ENCODE measurements at places on chromosomes 6 and 20.

GRCh38 chr6:79040083-79040482 is 38.0 kb downstream of the PHIP start:
- peak; percentile 52 for DNase-seq

DNA sequence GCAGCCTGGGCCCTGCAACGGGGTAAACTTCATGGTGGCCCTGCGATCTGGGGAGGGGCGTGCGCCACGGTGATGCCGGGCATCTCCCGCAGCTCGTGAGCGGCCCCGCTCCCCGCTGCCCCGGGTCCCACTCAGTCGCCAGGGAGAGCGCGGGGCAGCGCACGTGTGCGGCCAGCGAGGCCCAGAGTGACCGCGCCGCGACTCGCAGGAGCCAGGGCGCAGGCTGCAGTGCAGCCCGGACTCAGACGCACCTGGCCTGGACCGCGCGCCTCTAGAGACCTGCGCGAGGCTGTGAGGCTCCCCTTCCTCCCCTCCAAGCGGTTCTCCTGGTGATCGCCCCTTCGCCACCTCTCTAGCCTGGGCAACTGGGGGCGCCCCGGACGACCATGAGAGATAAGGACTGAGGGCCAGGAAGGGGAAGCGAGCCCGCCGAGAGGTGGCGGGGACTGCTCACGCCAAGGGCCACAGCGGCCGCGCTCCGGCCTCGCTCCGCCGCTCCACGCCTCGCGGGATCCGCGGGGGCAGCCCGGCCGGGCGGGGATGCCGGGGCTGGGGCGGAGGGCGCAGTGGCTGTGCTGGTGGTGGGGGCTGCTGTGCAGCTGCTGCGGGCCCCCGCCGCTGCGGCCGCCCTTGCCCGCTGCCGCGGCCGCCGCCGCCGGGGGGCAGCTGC is 652 bp downstream of the BMP6 start:
- no peak for DNase-seq

- DNase-seq, result peak; percentile 2
Observed at GRCh38 chr20:57548177-57549058, 12.5 kb upstream of the PCK1 start.

DNA sequence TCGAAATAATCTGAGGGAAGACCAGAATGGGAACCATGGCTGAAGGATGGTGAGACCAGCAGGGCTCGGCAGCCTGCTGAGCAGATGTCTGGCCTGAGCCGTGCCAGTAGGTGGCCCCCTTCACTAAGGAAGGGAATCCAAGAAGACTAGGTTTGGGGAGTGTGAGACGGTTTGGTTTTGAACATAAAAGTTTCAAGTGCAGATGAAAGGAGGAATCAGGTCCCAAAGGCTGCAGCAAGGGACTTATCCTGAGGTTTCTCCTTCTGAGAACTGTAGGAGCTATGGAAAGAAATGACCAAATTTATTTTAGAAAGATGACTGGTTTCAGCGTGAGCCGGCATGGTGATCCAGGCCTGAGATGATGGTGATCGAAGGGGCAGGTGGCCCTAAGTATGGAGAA is 4.6 kb upstream of the OSER1 start:
- DNase-seq, result peak; percentile 67

DNA sequence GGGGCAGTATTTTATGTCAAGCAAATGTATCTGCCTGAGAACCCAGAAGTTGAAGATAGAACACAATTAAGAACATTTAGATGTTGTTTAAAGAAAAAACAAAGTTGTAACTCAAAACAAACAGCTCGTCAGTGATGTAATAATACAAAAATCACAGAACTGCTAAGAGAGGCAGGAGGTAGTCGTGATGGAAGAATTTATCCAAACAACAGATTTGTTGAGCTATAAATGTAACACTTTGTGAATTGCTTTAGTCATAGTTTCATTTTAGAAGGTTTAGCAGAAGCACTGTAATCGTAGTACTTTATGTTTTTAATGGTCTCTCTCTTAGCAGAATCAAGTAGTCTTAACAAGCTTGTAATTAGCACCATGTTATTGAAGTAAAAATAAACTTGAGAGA is 73.6 kb downstream of the SCAF8 start:
- DNase-seq, result peak; percentile 24

GRCh38 chr20:48406912-48407340 is 420.9 kb downstream of the PREX1 start:
- DNase-seq, result no peak
